AG08395 (cell line): ENCODE measurements at places on chromosomes 12 and 14.

- peak; percentile 61 for DNase-seq
These were observed 261.6 kb downstream of the DACT1 start for GRCh38 chr14:58899317-58899713.

GRCh38 chr14:35534208-35534872 is 376 bp downstream of the INSM2 start:
- DNase-seq, result no peak

GRCh38 chr12:91622981-91623380 is 440.4 kb upstream of the DCN start:
- no peak for DNase-seq

DNA sequence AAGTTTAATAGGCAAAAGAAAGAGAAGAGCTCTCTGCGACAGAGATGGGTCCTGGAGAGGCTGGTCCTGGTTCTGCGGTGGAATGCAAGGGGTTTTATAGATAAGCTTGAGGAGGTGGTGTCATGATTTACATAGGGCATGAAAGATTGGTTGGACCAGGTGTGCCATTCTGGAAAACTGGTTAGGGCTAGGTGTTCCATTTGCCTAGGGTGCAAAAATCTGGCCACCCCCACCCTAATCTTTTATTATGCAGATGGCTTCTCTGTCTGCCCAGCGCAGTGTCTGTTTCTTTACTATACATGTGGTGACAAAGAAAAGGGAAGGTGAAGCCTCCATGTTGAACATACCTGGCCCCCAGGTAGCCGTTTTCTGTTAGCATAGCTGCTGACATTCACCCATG is 65.4 kb downstream of the ERC1 start:
- no peak for DNase-seq

- DNase-seq, result no peak
These were observed 49.7 kb downstream of the RPH3A start for GRCh38 chr12:112841240-112841639.

- no peak for DNase-seq
These were observed 59.9 kb upstream of the PPP4R3A start for GRCh38 chr14:91570021-91570420.

- DNase-seq, result no peak
These were observed 11.5 kb downstream of the TCL1B start for GRCh38 chr14:95697764-95698163.
